ENCODE measurements at places on chromosomes 3 and 15. TPM values are rescaled to one million over a fixed set of nuclear protein-coding genes. Genes with fewer than 3 reads are reported as not detected.

The SLC24A5 gene
- polyA plus RNA-seq, result not detected

The CDHR4 gene
- not detected for polyA plus RNA-seq

The CIDEC gene
- polyA plus RNA-seq, result not detected

The LINS1 gene
- polyA plus RNA-seq, result 22.6 TPM

The RBP2 gene
- not detected for polyA plus RNA-seq

The GABRR3 gene
- polyA plus RNA-seq, result not detected

The HRH1 gene
- polyA plus RNA-seq, result not detected

GRCh38 chr3:187165144-187165543 is 25.8 kb upstream of the RPL39L start:
- H3K4me3 ChIP-seq, result no peak overlapping the region
- no peaks in the 10 kb centered on the region for H3K36me3 ChIP-seq
- H3K27ac ChIP-seq, result no peak overlapping the region
- H3K4me1 ChIP-seq, result no peaks in the 10 kb centered on the region
- H3K27me3 ChIP-seq, result no peaks in the 10 kb centered on the region
- no peak for DNase-seq

GRCh38 chr3:184315543-184315867 is 1.1 kb downstream of the EIF4G1 start:
- DNase-seq, result no peak
- no peaks in the 10 kb centered on the region for H3K27me3 ChIP-seq
- peaks cover 23% of the 10 kb centered on the region for H3K36me3 ChIP-seq
- H3K27ac ChIP-seq, result peak overlapping the region; percentile 92
- H3K4me3 ChIP-seq, result peak overlapping the region; percentile 100
- H3K4me1 ChIP-seq, result peaks cover 3% of the 10 kb centered on the region

GRCh38 chr3:192864941-192865340 is 52.7 kb downstream of the MB21D2 start:
- no peaks in the 10 kb centered on the region for H3K36me3 ChIP-seq
- DNase-seq, result no peak
